ENCODE measurements at places on chromosomes 6 and 20.

DNA sequence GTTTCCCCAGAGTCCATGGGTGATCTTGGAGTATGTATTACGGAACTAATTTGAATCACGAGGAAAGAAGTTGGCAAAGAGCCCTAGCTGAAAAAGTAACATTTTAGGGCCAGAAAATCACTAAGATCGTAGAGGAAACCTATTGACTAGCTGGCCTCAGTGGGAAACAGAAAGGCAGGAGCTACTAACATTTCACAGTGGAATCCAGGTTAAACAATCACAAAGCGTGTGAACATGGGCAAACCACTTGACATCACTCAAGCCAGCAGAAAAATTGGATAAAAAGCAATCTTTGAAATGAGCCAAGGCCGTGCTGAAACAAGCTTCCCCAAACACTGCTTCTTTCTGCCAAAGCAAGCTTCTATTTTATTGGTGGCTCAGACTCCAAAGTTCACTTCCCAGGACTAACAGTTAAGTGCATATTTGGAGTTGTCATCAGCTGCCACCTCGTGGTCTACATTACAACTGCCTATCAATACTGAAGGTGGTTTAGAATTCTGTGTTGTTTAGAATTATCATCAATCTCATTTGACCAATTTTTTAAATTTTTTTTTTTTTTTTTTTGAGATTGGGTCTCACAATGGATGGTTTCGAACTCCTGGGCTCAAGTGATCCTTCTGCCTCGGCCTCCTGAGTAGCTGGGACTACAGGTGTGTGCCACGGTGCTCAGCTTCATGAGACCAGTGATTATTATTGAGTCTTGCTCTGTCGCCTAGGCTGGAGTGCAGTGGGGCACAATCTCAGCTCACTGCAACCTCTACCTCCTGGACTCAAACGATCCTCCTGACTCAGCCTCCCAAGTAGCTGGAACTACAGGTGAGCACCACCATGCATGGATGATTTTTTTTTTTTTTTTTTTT, 10.6 kb downstream of the RPS10 start:
- DNase-seq: no peak

GRCh38 chr6:17442196-17442595, 48.8 kb downstream of the CAP2 start:
- DNase-seq: no peak

GRCh38 chr20:40431112-40431511, 257.9 kb downstream of the MAFB start:
- DNase-seq: no peak

DNA sequence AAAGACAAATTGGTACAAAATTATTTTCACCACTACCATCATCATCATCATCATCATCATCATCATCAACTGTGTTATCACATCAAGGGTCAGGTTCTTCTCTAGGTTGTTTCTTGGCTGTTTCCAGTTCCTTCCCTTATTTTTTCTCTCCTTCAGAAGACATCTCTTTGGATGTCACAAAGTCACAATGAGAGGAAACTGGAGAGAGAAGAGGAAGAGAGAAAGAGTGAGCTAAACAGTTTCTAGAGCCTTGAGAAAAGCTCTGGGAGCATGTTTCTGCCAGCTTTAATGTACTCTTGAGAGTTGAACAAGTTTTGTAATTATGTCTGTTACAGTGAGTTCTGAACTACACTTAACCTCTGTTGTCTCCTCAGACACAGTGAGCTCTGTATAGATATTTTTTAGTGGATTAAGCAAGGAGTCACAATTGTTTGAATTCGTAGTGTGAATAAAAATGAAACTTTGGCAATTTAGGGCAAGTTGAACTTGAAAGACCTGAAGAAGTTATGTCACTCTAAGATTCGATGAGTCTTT, 123.0 kb upstream of the AKIRIN2 start:
- no peak for DNase-seq

DNA sequence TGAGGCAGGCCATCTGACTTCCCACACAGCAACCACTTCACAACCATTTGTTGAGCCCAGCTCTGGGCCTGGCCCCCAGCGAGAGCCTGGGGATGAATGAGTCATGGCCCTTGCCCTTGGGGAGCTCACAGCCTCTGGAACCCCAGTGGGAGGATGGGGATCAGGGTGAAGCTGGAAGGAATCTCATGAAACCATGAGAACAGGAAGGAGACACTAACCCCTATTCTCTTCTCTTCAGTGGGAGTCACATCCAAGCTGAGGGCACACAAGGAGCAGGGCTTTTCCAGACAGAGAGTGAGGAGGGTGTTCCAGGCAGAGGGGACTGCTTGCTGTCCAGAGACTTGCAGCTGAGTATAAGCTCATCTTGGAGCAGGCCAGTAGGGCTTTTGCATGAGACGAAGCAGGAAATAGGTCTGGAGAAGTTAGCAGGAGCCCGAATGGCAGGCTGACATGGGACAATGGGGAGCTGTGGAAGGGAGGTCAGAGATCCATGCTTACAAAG, 7.5 kb downstream of the FOXS1 start:
- no peak for DNase-seq
